ENCODE measurements at places on chromosomes 6 and 20.

- DNase-seq, result no peak
Measured at GRCh38 chr6:29567991-29568390, 8.5 kb upstream of the UBD start.

DNA sequence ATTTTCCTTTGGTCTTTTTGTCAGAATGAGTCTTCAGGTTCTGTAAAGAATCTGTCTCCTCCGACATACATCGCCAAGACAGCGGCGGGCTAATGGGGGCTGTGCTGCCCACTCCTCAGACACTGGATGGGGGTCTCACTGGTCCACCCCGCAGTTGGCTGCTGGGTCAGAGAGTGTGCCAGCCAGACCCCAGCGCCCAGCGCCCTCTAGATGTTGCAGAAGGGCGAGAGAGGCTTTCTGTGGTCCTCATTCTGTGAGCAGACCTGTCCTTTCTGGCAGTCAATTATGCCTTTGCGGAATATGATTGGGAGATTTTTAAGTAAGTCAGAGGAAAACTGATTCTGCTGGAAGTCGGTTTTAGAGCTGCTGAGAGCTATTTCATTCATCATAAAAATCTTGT, 7.8 kb upstream of the CCR6 start:
- DNase-seq, result no peak

DNA sequence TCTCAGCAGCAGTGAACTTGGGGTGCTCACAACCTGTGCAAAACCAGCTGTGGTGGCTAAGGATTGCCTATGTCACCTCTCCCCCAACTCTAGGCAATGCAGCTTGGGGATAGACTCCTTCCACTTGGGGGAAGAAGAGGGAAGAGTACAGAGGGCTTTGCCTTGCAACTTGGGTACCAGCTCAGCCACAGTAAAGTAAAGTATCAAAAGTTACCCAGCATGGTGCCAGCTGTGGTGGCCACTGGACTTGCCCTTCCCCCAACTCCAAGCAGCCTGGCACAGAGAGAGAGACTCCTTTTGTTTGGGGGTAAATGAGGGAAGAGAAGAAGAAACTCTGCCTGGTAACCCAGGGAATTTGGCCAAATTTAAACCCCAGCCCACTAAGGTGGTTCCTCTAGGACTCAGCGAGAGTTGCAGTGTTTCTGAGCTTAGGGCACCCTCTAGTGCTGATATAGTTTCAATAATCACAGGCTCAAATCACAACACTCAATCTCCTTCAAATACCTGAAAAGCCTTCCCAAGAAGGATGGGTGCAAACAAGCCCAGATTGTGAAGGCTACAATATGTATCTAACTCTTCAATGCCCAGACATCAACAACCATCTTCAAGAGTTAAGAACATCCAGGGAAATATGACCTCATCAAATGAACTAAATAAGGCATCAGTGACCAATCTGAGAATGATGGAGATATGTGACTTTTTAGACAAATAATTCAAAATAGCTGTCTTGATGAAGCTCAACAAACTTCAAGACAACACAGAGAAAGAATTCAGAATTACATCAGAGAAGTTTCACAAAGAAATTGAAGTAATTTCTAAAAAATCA, 7.6 kb upstream of the DEFB129 start:
- DNase-seq, result no peak

DNA sequence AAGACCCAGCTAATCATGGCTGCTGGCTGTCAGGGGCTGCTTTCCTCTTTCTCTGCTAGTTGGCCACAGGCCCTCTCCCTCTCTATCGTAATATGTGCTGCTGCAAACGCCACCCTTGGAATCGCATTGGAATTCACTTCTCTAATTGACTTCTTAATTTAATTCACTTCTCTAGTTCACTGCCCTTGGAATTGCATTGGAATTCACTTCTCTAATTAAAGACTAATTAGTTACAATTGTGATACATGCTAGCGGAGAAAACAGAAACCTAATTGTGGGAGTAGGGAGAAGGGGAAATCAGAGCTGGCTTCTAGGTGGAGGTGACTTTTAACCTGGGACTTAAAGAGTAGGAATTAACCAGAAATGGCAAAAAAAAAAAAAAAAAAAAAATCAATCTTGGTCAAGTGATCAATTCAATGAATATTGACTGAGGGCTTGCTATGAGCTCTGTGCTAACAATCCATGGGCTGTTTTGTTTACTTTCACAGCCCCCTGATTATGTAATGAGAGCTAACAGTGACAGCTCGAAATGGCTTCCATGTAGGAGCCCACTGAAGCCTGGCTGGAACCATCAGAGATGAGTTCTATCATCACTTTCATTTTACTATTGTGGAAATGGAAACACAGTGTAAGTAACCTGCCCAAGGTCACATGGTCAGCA, 11.3 kb downstream of the ZFP64 start:
- no peak for DNase-seq

GRCh38 chr20:17938871-17939619, 29.5 kb downstream of the SNX5 start:
- peak; percentile 30 for DNase-seq

DNA sequence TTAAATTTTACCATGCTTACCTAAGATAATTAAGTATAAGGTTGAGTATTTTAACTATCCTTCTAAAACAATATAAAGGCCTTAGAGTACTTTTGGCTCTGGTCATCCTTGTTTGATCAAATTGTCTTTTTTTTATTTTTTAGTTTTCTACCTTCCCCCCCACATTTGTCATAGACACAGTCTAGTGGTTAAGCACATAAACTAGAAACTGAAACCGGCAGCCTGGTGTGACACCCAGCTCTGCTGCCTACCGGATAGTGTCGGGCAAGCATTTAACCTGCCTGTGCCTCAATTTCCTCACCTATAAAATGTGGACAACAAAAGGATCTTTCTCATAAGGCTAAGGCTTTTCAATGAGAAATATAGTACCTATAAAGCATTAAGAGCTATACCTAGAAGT, 21.6 kb upstream of the TULP4 start:
- no peak for DNase-seq

- no peak for DNase-seq
Measured at GRCh38 chr6:453152-453551, 61.6 kb downstream of the IRF4 start.

GRCh38 chr6:107718341-107718740, 105.8 kb downstream of the SCML4 start:
- DNase-seq, result no peak

DNA sequence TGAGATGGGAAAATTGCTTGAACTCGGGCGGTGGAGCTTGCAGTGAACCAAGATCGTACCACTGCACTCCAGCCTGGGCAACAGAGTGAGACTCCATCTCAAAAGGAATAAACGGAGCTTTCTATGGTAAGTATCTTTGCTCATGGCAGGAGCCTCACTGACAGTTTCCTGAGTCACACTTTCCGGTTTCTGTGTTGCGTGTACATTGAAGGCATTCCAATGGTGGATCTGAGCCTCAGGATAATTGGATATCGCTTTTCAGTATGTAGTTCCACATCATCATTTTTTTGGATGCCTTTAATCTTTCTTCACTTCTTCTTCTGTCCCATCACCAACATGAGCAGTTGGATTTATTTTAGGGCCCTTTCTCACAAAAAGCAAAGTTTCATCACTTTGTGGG, 28.6 kb upstream of the GTSF1L start:
- DNase-seq, result no peak

GRCh38 chr6:162211022-162211421, 516.5 kb downstream of the PRKN start:
- no peak for DNase-seq

- DNase-seq, result no peak
Measured at GRCh38 chr6:12990162-12990561, 273.6 kb downstream of the PHACTR1 start.

DNA sequence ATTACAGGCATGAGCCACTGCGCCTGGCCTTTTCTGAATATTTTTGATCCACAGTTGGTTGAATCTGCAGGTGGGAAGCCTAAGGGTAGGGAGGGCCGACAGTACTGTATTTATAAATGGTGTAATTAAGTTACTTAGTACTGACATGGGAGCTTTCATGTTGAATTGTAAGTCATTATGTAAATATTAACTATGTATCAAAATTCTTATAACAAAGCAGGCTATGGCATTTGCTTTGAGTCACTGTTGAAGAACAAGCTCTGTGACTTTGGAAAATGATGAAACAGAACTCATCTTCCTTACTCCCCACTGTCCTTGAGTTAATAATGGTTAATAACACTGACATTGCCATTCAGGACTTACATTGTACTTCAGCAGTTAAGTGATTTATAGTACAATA, 63.0 kb upstream of the TXNDC5 start:
- DNase-seq, result no peak

- no peak for DNase-seq
Measured at GRCh38 chr6:134343066-134343465, 25.2 kb upstream of the SGK1 start.

All from stimulated activated CD8-positive, alpha-beta memory T cell treated with anti-CD3 and anti-CD28 coated beads, Interleukin-4, amount 100 ng/mL, for 1 hour (primary cell).